ENCODE measurements at places on chromosomes 5 and 9. TPM values are rescaled to one million over a fixed set of nuclear protein-coding genes. Genes with fewer than 3 reads are reported as not detected.

Gene IFNA2
- total RNA-seq: not detected

Gene NPR3
- total RNA-seq: 9.4 TPM

Gene TNFSF15
- total RNA-seq: 3.0 TPM

Gene MGAT4B
- total RNA-seq: 231 TPM

Gene SEMA5A
- 2.2 TPM for total RNA-seq

Gene NLN
- 10.3 TPM for total RNA-seq

Gene COL23A1
- total RNA-seq: 0.50 TPM

Gene CD72
- 8.0 TPM for total RNA-seq

Gene PIP5KL1
- total RNA-seq: not detected

- no peak overlapping the region for H3K4me3 ChIP-seq
- H3K36me3 ChIP-seq: no peaks in the 10 kb centered on the region
- peaks cover 37% of the 10 kb centered on the region for H3K4me1 ChIP-seq
Measured at GRCh38 chr5:139186752-139187326, 11.3 kb downstream of the SIL1 start.

DNA sequence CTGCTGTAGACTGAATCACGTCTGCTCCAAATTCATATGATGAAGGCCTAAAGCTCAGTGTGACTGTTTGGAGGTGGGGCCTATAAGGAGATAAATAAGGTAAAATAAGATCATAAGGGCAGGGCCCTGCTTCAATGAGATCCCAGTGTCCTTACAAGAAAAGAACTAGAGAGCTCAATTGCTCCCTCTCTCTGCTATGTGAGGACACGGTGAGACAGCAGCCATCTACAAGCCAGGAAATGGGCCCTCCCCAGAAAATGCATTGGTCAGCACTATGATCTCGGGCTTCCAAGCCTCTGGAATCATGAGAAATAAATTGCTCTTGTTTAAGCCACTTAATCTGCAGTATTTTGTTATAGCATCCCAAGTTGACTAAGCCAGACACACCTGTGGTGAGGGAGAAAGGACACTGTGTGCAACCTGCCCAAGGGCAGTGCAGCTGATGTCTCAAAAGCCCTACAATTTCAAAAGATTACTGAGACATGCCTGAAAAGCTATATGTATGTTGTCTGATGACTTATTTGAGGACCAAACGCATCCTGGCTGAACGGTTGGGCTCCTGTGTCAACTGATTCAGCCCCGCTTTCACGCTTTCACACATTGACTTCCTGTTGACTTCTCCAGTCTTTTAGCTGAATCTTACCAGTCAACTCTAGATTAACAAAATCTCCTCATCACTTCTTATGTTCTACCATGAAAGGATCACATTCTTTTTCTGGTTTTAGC lies 13.2 kb downstream of the GZMK start:
- no peak overlapping the region for H3K27ac ChIP-seq
- no peak overlapping the region for H3K4me3 ChIP-seq
- no peaks in the 10 kb centered on the region for H3K27me3 ChIP-seq

- no peak for DNase-seq
- no peak overlapping the region for H3K27ac ChIP-seq
- no peaks in the 10 kb centered on the region for H3K4me1 ChIP-seq
- H3K36me3 ChIP-seq: no peaks in the 10 kb centered on the region
- no peak overlapping the region for H3K4me3 ChIP-seq
Measured at GRCh38 chr5:135587721-135588663, 9.2 kb upstream of the CXCL14 start.

GRCh38 chr9:127204771-127205470 lies 59.7 kb upstream of the GARNL3 start:
- peak; percentile 78 for DNase-seq
- no peaks in the 10 kb centered on the region for H3K36me3 ChIP-seq
- no peaks in the 10 kb centered on the region for H3K4me1 ChIP-seq

GRCh38 chr9:82558855-82559630 lies 503.9 kb downstream of the RASEF start:
- no peaks in the 10 kb centered on the region for H3K4me1 ChIP-seq
- no peak for DNase-seq
- no peak overlapping the region for H3K27ac ChIP-seq
- no peak overlapping the region for H3K4me3 ChIP-seq

GRCh38 chr5:19270153-19270552 lies 717.8 kb downstream of the CDH18 start:
- no peaks in the 10 kb centered on the region for H3K36me3 ChIP-seq
- H3K4me1 ChIP-seq: no peaks in the 10 kb centered on the region

DNA sequence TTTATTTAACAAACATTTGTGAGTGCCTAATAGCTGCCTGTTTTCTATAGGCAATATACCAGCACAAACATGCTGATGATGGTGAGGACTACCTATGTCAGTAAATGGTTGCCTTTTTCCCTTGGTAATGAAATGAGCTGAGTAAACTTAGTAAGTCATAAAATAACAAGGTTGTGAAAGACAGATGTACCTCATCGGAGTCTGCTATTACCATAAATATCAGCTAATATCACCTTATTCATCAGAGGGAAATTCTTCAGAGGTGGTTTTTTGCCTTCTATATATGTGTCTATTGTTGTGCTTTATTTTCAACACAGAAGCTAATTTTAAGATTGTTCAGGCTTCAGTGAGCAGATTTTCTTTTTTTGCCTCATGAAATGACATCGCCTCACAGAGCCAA lies 1040.5 kb downstream of the DTWD2 start:
- H3K4me3 ChIP-seq: no peak overlapping the region
- H3K36me3 ChIP-seq: no peaks in the 10 kb centered on the region
- H3K27me3 ChIP-seq: no peaks in the 10 kb centered on the region
- H3K27ac ChIP-seq: no peak overlapping the region
- H3K4me1 ChIP-seq: no peaks in the 10 kb centered on the region

- H3K27ac ChIP-seq: peak overlapping the region; percentile 43
- H3K36me3 ChIP-seq: no peaks in the 10 kb centered on the region
- peaks cover 91% of the 10 kb centered on the region for H3K4me1 ChIP-seq
- H3K27me3 ChIP-seq: no peaks in the 10 kb centered on the region
- H3K4me3 ChIP-seq: no peak overlapping the region
Measured at GRCh38 chr9:70398145-70398556, 16.3 kb downstream of the KLF9 start.

DNA sequence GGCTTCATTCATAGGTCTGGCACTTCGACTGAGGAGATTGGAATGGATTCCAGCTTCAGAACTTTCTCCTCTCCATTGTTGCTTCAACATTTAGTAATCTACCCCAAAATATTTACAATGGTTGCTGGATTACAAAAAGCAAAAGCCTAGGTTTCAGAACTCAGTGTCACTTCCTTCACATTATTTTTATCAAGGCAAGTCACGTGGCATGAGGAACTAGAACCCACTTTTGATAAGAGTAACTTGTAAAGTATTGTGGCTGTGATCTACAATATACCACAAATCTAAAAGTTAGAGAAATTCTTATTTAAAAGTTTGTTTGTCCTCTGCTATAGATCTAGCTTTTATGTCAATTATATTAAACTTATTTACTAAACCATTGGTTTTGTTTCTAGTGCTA lies 39.7 kb upstream of the ANKDD1B start:
- no peak for DNase-seq
- no peak overlapping the region for H3K27ac ChIP-seq
- no peak overlapping the region for H3K4me3 ChIP-seq
- H3K27me3 ChIP-seq: no peaks in the 10 kb centered on the region
- H3K36me3 ChIP-seq: no peaks in the 10 kb centered on the region

DNA sequence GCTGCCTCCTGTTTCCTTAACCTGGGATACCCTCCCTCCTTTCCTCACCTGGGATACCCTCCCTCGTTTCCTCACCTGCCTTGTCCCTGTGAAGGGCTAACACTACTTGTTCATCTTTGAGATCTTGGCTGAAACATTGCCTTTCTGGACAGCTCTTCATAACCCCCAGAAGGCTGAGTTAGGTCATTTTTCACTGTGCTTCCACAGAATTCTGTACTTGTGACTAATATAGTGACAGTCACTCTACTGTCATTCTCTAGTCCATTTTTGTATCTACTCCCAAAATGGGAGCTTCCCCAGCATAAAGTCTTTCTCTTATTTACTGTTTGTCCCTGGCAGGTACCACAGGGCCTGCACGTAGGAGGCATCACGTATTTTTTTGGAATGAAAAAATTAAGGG lies 21.5 kb upstream of the DAB2 start:
- H3K36me3 ChIP-seq: no peaks in the 10 kb centered on the region
- no peak for DNase-seq
- H3K4me1 ChIP-seq: peaks cover 16% of the 10 kb centered on the region
- no peaks in the 10 kb centered on the region for H3K27me3 ChIP-seq

- no peak overlapping the region for H3K4me3 ChIP-seq
- peaks cover 4% of the 10 kb centered on the region for H3K4me1 ChIP-seq
- DNase-seq: no peak
- no peaks in the 10 kb centered on the region for H3K27me3 ChIP-seq
Measured at GRCh38 chr9:120655005-120655622, 59.2 kb downstream of the MEGF9 start.

GRCh38 chr9:110531776-110532175 lies 47.8 kb downstream of the SVEP1 start:
- DNase-seq: no peak
- no peak overlapping the region for H3K27ac ChIP-seq
- no peaks in the 10 kb centered on the region for H3K4me1 ChIP-seq
- no peak overlapping the region for H3K4me3 ChIP-seq
- H3K27me3 ChIP-seq: no peaks in the 10 kb centered on the region

DNA sequence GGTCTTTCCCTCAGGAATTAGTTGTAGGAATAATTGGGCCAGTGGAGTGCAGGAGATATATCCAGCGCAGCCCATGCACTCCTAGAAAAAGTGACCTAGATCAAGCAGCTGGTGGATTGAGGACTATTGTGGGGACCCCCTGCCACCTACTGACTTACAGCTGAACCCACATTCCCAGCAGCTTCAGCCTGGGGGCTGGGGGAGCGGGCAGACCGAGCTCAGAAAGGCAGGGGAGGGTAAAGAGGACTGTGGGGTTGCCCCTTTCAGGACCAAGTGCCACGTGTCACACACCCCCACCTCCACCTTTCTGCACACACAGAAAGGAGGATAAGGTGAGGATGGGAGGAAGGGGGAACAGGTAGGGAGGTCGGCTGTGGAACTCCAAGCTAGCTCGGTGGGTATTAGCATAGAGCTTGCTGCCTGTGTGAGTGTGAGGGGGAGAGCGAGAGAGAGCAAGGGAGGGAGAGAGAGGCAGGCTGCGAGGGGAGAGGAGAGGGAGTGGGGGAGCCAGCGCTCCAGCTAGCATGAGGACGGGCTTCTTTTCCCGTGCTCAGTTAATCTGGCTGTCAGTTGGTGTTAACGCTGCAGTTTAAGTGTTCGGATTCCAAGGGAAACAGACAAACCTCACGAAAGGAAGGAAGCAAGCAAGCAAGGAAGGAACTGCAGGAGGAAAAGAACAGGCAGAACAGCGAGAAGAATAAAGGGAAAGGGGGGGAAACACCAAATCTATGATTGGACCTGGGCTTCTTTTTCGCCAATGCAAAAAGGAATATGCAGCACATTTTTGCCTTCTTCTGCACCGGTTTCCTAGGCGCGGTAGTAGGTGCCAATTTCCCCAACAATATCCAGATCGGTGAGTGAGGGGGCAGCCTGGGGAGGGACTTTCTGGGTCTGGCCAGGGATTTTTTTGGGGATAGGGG lies at the start of gene GRIA1:
Gene GRIA1, plus strand, starts transcription at position 553 of the 920 bp plus-strand sequence.
- no peak within 1 kb of the TSS for H3K27ac ChIP-seq
- H3K27me3 ChIP-seq: no peaks in the 10 kb centered on the region
- no peak for DNase-seq

- H3K27ac ChIP-seq: no peak overlapping the region
- H3K36me3 ChIP-seq: no peaks in the 10 kb centered on the region
- no peak overlapping the region for H3K4me3 ChIP-seq
- H3K4me1 ChIP-seq: peaks cover 7% of the 10 kb centered on the region
Measured at GRCh38 chr9:4293293-4293941, 6.5 kb downstream of the GLIS3 start.

DNA sequence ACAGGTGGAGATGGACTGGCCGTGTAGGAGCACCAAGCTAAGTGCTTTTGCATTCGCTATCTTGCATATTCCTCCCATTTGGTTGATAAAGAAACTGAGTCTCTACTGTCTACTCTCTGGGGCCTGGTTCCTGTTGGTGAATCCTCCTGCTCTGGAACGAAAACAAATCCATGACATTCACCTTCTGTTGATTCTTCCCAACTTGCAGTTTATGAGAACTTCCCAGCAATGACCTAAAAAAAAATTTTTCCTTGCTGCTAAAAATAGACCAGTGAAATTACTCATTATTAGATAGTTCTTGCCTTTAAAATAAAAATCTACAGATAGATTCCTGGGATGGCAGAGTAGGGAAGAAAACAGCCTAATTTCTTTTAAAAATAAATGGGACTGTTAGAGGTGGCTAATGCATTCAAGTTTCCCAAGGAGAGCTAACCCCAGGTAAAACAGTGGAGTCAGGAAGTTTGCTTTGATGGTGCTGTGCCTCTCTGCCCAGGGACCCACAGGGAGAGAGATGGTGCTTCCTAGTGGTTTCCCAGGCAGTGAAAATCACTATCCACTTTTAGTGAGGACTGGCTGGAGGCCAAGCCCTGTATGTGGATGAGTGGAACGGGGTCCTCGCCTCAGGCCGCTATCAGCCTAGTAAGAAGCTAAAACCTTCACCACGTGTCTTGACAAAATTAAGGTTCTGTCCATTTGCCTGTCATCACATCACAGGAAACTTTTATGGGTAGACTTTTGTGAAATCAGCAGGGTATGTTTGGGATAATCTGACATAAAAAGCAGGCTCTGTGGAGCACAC lies 68.4 kb upstream of the NR3C1 start:
- H3K4me3 ChIP-seq: no peak overlapping the region
- no peaks in the 10 kb centered on the region for H3K36me3 ChIP-seq
- no peak overlapping the region for H3K27ac ChIP-seq
- no peak for DNase-seq
- H3K27me3 ChIP-seq: no peaks in the 10 kb centered on the region
- H3K4me1 ChIP-seq: peaks cover 8% of the 10 kb centered on the region

DNA sequence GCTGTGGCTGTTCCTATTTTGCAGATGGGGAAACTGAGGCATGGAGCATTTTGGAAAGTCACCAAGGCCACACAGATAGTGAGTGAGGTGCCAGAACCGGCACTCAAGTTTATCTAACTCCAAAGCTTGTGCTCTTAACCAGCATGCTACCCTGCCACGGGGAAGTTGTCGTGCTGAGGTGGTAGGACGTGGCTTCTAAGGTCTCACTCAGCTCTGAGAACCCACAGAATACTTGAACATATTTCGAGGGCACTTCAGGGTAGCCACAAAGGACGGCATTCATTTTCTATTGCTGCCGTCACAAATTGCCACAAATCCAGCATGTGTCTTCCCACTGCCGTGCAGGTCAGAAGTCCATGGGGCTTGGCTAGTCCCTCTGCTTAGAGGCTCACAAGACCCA lies 116.7 kb downstream of the OLFM1 start:
- H3K4me3 ChIP-seq: no peak overlapping the region
- H3K27me3 ChIP-seq: peaks cover 5% of the 10 kb centered on the region
- no peak for DNase-seq
- no peaks in the 10 kb centered on the region for H3K4me1 ChIP-seq
- no peaks in the 10 kb centered on the region for H3K36me3 ChIP-seq
- H3K27ac ChIP-seq: no peak overlapping the region
